ENCODE measurements at places on chromosomes 11 and 22.

- no peak for DNase-seq
Observed at GRCh38 chr11:28649922-28650321, 541.7 kb downstream of the METTL15 start.

DNA sequence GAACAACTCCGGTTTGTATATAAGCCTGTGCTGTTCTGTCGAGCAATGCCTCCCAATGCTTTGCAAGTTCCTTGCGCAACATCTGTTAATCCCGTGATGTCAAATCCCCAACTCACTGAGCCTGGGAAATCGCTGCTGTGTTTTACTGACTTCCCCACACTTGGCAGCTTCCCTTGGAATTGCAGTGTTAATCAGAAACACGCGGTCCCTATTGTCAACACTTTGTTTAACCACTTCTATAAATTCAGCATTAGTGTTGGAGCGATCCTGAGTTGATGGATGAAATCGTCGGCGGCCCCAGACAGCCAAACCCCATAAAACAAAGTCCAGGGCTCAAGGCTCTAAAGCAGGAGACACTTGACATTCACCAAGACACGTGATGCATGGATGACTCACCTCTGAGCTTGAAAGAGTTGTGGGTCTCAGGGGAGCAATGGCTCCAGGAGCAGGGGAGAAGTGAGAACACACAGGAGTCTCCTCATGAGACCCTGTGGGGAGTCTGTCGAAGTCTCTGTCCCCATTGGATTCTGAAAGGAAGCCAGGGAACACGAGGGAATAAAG is 555.3 kb downstream of the MIAT start:
- no peak for DNase-seq

GRCh38 chr22:19524170-19525115 is at the start of gene CLDN5:
TSS of gene CLDN5 (minus strand) at chr22:19524410. CDS start at chr22:19524255, 155 bp downstream.
- DNase-seq = no peak

GRCh38 chr11:44911029-44911814 is 39.5 kb downstream of the TP53I11 start:
- peak; percentile 61 for DNase-seq

DNA sequence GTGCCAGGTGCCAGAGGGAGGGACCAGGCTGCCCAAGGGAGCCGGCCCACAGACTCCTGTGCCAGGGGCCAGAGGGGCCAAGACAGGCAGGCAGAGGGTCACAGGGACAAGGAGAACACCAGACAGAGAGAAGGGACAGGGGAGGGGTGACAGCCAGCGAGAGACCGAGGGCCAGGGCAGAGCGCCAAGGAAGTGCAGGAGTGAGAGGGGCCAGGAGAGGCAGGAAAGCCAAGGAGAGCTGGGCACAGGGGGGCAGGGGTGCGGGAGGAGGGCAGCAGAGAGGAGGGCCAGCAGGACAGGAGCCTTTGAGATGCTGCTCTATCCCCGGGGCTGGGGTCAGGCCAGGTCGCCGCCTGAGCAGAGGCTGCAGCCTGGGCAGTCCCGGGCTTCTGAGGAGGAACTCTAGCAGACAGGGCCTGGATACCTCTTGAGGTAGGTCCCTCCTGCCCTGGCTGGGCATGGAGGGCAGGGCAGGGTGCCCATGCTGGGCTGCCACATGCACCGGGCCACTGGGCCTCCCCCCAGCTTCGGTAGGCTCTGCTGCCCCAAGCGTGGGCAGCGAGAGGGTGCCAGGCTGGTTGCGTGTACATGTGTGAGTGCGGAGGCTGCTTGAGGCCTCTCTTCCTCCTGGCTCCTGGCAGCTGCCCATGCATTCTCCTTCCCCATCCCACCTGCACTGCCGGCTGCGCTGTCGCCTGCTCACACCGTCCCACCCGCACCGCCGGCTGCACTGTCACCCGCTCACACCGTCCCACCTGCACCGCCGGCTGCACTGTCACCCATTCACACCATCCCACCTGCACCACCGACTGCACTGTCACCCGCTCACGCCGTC is 12.2 kb downstream of the LSP1 start:
- DNase-seq = no peak

- no peak for DNase-seq
Observed at GRCh38 chr11:103279821-103280220, 170.6 kb downstream of the DYNC2H1 start.

Measured in occipital lobe (tissue), 3 donors.